ENCODE measurements at places on chromosomes 3 and 15.

GRCh38 chr3:186152889-186153292 is 44.0 kb upstream of the ETV5 start:
- DNase-seq: no peak

DNA sequence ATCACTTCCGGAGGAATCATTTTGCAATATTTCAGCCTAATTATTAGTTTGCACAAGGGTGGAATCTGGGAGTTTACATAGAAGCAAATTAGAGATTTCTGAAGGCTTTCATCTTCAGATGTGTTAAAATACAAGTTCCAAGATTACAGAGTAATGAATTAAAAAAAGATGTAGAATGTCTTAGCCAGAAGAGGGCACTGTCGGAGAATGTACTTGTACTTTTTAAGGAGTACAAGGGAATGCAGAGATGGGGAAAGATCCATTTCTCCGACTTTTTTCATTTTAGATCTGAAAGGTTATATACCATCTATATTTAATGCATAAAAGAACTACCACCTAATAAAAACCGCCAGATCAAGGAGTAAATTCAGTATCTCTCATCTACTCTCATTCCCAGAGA is 43.1 kb upstream of the WDR5B start:
- no peak for DNase-seq

DNA sequence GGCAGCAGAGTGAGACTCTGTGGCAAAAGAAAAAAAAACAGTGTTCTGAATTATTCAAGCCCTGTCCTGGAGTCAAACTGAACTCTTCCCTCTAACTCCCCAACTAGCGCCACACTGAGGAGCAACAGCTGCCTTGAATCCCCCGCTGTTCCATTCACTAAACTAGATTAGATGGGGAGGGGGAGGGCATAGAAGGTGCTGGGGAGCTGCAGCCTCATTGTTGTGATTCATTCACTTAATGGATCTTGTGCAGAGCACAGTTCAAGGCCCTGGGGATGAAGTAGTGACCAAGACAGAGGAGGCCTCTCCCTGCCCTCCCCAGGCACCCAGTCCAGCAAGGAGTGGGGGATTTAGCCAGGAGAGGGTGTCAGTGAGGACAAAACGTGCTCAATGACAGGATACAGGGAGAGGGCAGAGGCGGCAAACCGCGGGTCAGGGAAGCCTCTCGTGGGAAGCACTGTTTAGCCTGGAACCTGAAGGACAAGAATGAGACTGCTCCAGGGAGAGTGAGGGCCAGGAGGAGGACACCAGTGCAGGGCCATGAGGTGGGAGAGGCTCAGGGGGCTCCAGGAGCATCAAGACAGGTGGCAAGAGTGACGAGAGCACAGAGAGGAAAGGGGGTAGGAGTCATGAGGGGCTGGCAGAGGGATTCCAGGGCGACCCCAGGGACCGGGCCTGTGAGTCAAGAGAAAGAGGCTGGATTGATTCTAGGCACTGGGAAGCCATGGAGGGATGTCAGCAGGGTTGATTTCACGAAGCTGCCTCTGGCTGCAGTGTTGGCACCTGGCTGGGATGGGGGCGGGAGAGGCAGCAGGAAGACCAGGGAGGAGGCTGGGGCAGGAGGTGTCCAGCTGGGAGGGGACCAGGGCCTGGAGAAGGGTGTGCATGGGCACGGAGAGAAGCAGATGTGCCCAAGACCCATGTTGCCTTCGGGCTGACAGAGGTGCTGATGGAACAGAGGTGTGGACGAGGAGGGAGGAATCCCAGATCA is 31.4 kb downstream of the ALS2CL start:
- DNase-seq: no peak

DNA sequence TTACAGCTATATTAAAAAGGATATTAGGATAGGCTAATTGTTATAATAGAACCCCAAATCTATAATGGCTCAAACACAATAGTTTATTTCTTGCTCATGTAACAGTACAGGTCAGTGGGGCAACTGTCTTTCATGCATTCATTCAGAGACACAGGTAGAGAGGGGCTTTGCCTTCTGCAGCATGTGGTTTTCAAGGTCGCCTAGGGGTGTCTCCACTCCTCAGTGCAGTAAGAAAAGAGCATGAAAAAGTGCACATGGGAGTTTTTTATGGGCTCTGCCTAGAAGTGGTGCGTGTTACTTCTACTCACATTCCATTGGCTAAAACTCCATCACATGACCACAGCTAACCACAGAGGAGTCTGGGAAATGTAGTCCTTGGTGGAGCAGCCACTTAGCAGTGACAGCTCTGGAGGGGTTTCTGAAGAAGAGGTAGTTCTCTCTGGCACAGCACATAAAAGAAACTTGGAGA is 1.8 kb downstream of the ZBTB38 start:
- DNase-seq: peak; percentile 30

DNA sequence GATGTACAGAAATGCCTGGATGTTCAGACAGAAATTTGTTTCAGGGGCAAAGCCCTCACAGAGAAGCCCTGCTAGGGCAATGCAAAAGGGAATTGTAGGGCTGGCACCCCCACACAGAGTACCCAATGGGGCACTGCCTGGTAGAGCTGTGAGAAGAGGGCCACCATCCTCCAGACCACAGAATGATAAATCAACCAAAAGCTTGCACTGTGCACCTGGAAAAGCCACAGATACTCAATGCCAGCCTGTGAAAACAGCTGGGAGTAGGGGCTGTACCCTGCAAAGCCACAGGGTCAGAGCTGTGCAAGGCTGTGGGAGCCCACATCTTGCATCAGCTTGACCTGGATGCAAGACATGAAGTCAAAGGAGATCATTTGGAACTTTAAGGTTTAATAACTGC is 477.9 kb upstream of the NECTIN3 start:
- DNase-seq: no peak

- no peak for DNase-seq
Observed at GRCh38 chr3:61903931-61904657, 342.7 kb downstream of the PTPRG start.

DNA sequence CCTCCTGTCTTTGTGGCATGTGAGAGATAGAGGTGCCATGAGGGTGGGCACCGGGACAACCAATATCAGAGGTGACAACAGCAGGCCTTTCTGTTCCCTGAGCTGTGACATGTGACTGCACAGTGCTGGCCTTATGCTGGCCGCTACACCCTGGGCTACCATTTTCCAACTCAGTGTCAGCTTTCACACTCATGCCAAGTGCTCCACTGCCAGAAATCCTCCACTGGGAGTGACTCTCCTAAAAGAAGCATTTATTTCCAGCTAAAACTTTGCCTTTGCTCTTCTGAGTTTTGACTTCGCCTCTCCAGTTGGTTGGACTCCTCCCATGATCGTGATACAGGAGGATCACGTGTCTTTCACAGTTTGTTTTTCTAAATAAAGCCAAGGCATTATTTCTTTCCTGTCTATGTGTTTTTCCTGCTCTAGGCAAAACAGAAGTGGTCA is 31.4 kb downstream of the CA12 start:
- no peak for DNase-seq

DNA sequence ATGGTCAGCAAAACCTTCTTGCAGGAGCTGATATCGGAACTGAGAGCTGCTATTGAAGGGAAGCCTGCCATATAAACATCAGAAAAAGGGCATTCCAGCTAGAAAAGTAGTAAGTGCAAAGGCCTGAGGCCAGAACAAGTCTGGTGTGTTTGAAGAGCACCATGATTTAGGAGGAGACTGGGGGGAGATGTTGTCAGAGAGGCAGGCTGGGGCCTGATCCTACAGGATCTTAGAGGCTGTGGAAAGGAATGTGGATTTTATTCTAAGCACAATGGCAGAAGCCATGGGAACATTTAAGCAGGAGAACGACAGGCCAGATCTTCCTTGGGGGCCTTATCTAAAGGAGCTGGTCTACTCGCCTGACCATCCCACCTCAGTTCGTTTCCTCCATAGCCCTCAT is 5.1 kb upstream of the MUC13 start:
- no peak for DNase-seq

GRCh38 chr3:105349684-105350387 is 16.9 kb upstream of the ALCAM start:
- DNase-seq: no peak

GRCh38 chr15:59438625-59439290 is 772 bp downstream of the FAM81A start:
- no peak for DNase-seq

GRCh38 chr3:31302343-31302742 is 230.4 kb upstream of the STT3B start:
- DNase-seq: no peak
